ENCODE measurements at places on chromosomes 1 and 21.

DNA sequence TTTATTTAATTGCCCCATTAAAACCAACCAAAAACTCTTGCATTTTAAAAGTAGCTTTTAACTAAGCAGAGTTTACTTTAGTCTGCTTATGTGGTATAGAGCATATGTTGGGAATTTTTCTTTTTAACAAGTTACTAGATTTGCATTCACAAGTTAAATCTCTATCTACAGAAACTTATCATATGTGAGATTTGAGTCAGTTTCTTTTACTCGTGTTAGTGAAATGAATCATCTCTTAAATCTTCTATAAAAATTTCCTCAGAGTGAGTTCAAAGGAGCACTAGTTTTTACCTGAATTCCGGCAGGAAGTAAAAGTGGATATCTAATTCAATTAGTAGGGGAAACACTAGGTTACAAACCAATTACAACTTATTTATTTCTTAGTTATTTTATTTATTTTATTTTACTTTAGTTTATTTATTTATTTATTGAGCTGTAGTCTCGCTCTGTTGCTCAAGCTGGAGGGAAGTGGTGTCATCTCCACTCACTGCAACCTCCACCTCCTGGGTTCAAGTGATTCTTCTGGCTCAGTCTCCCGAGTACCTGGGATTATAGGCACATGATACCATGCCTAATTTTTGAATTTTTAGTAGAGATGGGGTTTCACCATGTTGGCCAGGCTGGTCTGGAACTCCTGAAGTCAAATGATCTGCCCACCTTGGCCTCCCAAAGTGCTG, 1609.6 kb upstream of the B3GALT2 start:
- DNase-seq = no peak

GRCh38 chr1:111618961-111619634, 491 bp upstream of the RAP1A start:
- DNase-seq = no peak

- DNase-seq = no peak
These were observed 16.9 kb downstream of the RPTN start for GRCh38 chr1:152141971-152142584.

DNA sequence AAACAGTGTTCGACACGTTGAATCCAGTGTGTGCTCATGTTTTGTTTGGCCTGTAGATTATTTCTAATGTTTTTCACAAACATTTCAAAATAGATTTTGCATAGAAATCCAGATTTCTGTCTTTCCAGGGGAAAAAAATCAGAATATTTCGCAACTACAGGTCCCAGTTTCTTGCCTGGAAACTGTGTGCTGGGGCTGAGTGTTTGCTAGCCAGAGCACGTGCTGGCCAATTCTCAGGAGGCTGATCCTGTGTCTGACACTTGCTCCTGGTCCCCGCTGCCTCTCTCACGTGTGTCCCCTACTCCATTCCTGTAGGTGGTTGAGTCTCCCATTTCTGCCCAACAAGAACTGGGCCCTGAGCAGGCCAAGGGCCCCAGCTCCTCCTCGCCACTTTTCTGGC, 2.4 kb downstream of the MAB21L3 start:
- no peak for DNase-seq

GRCh38 chr1:112589766-112590165, 29.2 kb downstream of the ST7L start:
- no peak for DNase-seq

DNA sequence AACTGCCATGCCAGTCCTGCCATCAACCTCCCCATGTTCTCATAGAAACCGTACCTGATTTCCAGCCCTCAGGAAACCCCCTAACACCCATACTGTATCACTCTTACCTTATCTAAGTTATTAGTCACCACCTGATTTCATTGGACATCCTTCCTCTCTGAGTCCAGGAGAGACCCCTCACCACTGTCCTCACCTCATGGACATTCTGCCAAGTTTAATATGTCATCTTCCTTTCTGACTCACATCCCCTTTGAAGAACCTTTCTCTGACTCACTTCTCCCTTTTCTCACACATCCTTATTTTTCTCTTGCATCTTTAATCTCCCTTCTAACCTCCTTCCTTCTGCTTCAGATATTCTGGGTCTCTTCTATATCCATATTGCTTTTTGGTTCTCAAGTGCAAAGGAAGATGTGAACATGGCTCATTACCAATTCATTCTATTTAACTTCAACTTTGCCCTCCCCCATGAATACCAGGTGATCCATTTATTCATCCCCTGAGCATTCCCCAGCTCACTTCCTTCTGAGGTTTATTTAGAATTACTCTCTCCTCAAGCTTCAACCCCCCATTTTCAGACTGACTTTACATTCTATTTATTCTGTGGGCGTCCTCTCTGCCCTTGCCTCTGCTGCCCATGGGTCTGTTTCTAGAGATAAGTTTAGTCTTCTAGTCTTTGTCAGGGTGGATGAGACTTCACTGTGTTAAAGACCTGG, 206.8 kb upstream of the ESRRG start:
- no peak for DNase-seq

GRCh38 chr21:39020751-39021477, 162.3 kb downstream of the PSMG1 start:
- no peak for DNase-seq

DNA sequence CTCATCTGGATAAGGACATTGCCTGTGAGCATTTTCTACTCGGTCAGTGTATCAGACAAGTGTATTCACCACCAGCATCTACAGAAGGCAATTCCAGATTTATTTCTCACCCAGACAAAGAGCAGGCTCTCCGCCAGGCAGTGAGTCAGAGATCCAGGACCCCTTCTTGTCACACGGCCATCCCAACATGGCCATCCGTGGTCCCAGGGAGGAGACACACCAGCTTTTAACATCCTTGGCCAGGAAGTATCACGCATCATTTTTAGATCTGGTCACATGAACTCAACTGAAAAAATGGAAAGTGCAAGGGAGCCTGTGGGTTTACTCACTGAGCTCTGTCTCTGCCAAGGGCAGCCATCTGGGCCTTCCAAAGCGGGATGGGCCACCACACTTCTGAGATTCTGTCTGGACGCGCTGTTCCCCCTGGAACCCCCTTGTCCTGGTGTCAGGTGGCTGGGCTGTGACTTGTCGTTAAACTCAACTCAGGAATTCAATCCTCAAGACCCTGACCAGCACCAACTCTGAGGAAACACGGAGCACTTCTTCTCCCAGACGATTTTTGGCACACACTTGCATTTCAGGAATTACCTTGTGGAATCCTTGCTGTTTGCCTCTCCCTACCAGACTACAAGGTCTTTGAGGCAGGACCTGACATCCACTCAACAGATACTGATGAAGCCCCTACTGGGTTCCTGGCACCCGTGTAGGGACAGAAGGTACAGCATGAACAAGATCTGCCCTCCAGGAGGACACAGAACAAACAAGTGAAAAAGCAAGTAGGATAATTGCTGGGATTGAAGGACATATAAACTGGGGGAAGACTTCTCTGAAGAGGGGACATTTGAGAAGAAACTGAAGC, 21.6 kb upstream of the CCSAP start:
- DNase-seq = no peak

DNA sequence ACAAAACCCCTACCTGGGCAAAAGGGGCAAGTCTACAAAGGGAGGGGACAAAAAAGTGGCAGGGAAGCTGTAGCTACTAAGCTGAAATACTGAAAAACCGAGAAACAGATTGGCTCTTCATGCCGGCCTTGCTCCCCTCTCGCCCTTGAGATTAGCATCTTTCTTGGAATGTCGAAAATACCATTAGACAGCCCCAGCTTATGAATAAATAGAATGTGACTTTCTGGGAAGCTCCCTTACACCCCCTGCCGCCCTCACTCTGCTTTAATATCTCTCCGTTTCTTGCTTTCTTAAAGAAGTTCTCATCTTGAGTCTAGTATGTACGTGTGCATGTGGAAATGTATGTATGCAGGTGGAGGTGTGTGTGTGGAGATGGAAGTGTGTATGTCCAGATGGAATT, 14.1 kb downstream of the TRAF3IP3 start:
- no peak for DNase-seq

GRCh38 chr1:5067246-5067645, 412.8 kb downstream of the AJAP1 start:
- no peak for DNase-seq

DNA sequence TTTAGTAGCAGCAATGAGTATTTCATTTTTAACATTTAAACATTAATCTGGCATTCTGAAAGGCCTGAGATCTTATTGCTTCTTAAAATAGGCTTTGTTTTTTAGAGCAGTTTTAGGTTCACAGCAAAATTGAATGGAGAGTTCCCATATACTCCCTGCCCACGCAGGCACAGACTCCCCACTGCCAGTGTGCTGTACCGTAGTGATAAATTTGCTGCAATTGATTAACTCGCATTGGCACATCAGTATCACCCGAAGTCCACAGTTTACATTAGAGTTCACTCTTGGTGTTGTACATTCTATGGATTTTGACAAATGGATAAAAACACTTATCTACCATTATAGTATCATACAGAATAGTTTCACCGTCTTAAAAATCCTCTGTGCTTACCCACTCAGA, 71.8 kb upstream of the ERRFI1 start:
- DNase-seq = no peak

- DNase-seq = no peak
These were observed 1.3 kb downstream of the MTFR1L start for GRCh38 chr1:25821112-25821476.

- DNase-seq = no peak
These were observed 987 bp downstream of the MED8 start for GRCh38 chr1:43388613-43389012.

DNA sequence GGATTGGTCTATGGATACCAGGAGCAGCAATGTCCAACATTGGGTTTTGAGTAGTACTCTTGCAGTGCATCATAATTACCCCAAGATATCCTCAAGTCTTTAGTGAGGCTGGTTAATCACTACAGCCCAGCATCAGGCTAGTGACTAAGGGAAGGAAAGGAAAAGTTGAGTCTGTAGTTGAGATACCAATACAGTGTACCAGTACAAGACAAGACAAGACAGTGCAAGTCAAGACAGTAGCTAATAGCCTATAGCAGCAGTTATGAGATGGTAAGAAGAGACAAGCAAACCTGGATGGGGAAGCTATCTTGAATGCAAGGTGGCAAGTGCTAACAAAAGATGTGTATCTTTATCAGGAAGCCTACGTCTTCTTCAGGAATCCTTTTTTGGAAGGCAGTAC, 13.3 kb upstream of the GNG12 start:
- DNase-seq = no peak

GRCh38 chr1:45545553-45546310, 4.9 kb upstream of the AKR1A1 start:
- no peak for DNase-seq

DNA sequence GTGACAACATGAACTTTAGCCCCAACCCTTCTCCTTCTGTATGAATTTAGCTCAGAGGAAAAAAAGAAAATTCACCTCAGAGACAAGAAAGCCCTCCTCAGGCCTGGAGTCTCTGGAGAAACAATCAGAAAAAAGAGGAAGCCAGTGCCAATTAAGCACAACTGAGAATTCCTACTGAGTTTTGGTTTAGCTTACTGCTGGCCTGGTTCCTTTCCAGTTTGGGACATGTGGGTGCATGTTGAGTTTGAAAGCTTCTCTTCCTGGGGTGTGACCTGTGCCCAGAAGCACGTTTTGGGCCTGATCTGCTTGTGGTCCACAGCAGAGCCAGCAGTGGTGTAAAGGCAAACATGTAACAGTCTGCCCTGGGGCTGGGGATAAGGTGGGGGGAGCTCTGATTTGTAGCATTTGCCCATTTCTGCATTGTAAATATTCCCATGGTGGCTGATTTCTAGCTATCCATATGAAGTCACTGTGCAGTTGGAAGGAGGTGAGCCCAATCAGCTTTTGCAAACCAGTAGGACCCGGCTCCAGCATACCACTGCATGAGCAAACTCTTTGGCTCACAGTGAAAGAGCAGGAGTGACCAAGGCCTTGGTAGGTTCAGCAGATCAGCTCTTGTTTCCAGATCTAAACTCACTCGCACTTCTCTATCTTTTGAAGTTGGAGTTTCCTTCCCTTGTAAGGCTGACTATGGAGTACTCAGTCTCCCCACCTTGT, 4.7 kb upstream of the THEM5 start:
- DNase-seq = no peak

DNA sequence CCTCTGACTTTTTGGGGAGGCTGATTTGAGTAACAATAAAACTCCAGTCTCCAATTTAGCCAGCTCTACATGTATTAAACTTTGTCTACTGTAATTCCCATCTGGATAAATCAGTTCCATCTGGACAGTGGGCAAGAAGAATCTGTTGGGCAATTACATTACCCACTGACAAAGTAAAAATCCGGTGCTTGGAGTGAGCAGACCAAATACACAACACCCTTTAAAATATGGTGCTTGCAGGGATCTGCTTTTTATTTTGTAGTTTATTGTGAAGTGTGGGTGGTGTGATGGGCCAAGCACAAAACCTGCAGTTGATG, 8.9 kb upstream of the CD55 start:
- DNase-seq = no peak

DNA sequence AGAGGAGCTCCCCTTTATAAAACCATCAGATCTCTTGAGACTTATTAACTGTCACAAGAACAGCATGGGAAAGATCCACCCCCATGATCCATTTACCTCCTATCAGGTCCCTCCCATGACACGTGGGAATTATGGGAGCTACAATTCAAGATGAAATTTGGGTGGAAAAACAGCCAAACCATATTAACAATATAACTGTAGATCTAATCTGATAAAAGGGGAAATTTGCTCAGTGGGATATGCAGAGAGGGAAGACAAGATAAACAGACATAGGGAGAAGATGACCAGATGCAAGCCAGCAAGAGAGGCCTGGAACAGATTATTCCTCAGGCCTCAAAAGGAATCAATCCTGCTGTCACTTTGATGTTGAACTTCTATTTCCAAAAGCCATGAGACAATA, 841.5 kb downstream of the LRRIQ3 start:
- no peak for DNase-seq

DNA sequence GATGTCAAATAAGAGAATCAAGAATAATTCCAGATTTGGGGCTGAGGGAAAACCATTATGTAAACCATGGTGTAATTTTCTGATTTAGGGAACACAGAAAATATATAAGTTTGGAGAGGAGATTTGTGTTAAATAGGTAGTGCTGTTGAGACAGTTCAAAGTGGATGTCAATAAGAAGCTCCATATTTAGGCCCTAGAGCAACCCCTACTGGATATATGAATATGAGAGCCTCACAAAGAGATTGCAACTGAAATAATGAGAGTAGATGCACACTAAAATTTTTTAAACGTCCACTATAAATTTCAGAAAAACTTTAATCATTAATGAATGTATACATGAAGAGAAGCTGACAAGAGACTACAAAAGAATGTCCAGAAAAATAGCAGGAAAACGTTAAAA, 1447.8 kb upstream of the PRMT6 start:
- no peak for DNase-seq

- no peak for DNase-seq
These were observed 198.9 kb upstream of the CACYBP start for GRCh38 chr1:174800876-174801275.

DNA sequence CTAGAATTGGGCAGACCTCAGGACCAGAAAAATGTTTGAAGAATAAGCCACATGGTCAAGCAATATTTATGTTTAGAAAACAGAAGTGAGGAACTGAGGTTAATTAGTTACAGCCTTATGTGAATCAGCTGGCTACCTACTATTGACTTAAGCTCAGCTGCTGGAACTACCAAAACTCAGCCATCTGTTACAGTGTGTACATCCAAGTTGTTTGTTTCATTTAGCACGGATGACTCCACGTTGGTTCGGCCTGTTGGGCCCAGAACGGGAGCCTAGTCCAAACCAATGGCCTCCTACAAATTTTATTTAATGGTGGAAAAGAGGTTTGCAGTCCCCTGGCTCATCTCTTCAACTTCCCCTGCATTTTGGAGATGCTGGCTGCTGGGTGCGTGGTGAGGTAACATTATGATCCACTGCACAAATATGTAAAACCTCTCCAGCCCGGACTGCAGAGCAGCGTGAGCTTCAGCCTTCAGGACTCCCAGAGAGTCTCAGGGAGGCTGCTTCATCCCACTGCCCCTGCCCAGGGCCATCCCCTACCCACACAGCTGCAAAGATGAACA, 143.4 kb downstream of the ZZZ3 start:
- no peak for DNase-seq
